RPMI7951 (cell line): ENCODE measurements at places on chromosomes 2 and 18. TPM values are rescaled to one million over a fixed set of nuclear protein-coding genes. Genes with fewer than 3 reads are reported as not detected.

GRCh38 chr2:98372579-98372978, 26.3 kb downstream of the CNGA3 start:
- peak; percentile 24 for DNase-seq

DNA sequence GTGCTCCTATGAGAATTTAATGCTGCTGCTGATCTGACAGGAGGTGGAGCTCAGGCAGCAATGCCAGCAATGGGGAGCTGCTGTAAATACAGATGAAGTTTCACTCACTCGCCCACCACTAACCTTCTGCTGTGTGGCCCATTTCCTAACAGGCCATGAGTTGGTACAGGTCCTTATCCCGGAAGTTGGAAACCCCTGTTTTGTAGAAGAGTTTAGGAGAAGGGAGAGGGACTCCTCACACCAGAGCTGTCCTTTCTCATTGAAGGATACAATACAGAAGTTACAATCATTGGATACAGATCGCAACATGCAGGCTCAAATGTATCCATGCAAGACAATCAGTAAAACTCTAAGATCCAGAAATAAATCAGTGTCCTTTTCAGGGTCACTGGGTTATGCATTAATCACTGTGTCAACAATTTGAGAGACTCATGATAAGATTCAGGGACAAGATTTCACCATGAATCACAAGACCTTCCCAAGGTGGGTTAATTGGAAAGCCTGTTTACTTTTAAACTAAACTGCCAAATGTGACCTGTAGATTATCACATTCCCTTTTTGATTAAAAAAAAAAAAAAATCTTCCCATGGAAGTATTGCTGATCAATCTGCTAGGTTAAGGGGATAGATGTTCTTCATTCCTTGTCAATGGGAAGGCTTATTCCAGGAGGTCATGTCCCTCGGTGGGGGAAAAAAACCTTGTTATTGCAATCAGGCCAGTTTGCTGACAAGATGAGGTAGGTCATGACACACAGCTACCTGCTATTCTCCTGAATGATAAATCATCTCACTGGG, 97.2 kb downstream of the SP100 start:
- no peak for DNase-seq

GRCh38 chr2:54872780-54873179, 149.3 kb downstream of the EML6 start:
- DNase-seq: no peak

GRCh38 chr2:39989888-39990287, 210.8 kb upstream of the THUMPD2 start:
- DNase-seq: no peak

- DNase-seq: no peak
Measured at GRCh38 chr2:165313509-165313908, 74.3 kb downstream of the SCN2A start.

DNA sequence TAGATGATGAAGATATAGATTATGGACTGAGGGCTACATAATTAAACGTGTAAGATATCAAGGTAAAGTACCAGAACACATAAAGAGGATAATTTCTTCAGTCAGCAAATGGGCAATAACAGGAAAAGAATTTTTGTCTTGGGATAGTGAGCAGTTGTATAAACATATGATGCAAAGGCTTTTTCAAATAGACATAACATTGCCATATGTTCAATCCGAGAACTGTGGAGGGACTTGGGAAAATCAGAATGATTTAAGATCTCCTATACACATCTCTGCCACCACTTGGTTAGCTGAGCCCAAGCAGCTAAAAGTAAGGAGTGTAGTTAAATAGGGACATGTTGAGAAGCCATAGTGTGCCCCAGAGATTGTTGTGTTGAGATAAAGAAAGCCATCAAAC, 287.6 kb upstream of the ZNF521 start:
- no peak for DNase-seq

DNA sequence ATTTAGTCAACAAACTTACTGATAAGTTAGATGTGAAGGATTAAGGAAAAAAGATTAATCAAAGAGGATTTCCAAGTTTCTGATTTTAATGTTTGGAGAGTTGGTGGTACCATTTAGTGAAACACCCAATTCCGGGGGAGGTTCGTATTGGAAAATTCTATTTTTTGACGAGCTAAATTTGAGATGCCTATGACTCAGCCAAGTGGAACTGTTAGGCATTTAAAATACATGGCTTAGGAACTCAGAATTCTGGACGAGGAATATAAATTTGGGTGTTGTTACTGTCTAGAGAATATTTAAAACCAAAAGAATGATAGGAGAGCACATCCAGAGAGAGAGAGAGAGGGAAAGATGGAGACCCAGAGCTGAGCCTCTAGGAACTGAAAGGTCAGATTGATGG, 103.6 kb downstream of the TMX3 start:
- no peak for DNase-seq

DNA sequence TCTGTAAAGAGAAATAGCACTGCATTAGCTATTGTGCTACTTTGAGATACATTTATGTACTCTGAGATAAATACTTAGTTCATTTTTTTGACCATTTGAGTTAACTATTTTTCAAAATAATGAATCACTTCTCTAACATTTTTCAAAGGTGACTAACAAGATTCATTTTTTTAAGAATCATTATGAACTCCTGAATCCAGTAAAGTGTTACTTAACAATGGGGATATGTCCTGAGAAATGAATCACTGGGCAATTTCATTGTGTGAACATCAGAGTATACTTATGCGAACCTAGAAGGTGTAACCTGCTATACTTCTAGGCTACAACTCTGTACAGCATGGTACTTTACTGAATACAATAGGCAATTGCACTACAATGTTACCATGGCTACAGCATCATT, 355.8 kb downstream of the ARL6IP6 start:
- DNase-seq: no peak

DNA sequence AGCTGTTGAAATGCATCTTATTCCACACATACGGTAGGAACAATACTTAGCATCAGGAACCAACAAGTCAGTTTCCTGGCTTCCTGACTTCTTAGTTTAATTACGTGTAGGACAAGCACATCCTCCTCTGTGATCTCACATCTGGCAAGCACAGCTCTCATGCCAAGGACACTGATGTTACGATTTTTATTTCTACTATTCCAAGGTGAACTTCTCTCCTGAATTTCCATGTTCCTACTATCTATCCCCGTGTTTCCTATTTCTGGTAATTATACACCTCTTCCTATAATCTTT, 374.0 kb downstream of the NCKAP5 start:
- DNase-seq: no peak

SLC16A14 gene
- not detected in 2 replicates for total RNA-seq

SRD5A2 gene
- not detected in 2 replicates for total RNA-seq
